AG09309 (cell line): ENCODE measurements at places on chromosomes 4 and X.

GRCh38 chr4:952881-953573, 20.3 kb downstream of the DGKQ start:
- DNase-seq = no peak

DNA sequence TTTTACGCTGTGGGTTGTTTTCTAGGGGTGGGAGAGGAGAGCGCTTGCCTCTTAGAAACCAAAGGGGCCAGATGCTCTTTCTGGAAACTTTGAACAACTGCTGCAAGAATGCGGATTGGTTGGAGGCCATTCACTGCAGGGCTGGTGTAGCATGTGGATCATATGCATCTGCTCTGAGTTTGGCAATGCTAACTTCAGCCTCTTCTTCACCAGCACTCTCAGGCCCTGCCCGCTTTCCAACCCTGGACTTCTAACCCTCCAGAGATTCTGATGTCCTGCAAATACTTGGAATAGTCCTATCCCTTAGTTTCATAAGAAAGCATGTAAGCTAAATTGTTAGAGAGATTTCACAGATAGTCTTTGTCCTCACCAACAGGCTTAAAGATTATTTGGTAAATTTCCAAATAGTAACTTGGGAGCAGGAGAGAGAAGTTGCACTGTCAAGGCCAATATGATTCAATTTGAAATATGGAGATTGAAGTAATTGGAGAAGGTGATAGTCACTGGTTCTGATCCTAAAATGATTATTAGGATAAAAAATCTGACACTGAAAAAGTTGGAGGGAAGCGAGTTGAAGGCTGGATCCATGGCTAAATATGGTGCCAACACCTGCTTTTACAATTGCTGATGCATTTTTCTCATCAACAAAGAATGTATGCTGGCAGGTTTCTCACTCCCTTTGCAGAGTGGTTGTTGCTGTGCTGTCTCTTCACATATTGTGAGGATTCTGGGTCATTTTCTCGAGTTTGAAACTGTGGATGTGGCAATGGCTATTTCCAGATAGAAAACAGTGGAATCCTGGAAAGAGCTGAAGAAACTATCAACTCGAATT, 210.4 kb downstream of the PTTG2 start:
- DNase-seq = no peak

- no peak for DNase-seq
Measured at GRCh38 chrX:101062176-101062575, 10.3 kb upstream of the TRMT2B start.

GRCh38 chrX:68232206-68232605, 201.1 kb downstream of the OPHN1 start:
- DNase-seq = no peak

GRCh38 chr4:41423117-41423516, 114.8 kb upstream of the LIMCH1 start:
- DNase-seq = no peak

- peak; percentile 37 for DNase-seq
Measured at GRCh38 chr4:183142571-183143550, 43.8 kb downstream of the WWC2 start.

DNA sequence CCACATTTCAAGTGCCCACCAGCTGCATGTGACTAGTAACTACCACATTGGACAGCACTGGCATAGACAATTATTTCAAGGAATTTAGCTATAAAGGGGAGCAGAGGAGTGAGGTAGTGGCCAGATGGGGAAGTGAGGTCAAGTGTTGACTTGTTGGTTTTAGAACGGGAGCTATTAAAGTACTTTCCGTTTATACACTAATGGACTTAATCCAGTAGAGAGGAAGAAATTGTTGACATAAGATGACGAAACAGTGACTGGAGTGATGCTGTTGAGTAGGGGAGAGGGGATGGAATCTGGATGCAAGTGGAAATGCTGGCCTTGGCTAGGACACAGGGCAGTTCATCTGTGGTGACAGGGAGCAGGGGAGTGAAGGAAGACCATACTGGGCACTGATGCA, 154.4 kb downstream of the AMMECR1 start:
- DNase-seq = no peak

DNA sequence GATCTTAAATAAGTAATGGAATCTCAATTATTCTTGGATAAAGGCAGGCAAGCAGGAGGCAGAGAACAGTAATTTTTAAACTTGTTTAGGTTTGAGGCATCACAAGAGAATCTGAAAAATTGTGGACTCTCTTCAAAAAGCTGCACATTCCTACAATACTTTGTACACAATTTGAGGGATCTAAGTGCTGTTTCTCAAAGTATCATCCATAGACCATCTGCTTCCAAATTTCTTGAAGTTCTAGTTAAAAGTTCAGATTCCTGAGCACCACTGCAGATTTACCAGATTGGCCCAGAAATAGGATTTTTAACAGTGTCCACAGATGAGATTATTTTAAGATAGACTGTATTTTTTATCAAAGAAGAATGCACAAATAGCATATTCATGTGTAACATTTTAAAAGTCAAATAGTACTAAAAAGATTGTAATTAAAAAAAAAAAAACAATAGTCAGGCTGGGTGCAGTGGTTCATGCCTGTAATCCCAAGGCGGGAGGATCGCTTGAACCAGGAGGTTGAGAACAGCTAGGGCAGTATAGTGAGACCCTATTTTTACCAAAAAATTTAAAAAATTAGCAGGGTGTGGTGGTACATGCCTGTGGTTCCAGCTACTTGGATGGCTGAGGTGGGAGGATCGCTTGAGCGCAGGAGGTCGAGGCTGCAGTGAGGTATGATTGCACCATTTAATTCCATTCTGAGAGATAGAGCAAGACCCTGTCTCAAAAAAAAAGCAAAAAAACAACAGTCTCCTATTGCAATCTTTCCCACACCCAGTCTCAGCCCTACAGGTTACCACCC, 14.2 kb upstream of the FNIP2 start:
- peak; percentile 71 for DNase-seq

DNA sequence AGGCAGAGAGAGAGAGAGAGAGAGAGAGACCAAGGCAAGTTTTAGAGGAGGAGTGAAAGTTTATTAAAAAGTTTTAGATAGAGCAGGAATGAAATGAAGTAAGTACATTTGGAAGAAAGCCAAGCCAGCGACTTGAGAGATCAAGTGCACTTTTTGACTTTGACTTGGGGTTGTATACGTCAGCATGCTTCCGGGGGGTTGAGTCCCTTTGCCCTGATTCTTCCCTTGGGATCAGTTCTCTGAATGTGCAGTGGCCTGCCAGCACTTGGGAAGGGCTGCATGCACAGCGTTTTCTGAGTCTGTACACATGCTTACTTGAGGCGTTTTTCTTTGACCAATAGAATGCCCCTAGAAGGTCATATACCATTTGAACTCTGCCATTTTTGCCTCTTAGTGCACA, 400.5 kb downstream of the PDGFC start:
- no peak for DNase-seq

DNA sequence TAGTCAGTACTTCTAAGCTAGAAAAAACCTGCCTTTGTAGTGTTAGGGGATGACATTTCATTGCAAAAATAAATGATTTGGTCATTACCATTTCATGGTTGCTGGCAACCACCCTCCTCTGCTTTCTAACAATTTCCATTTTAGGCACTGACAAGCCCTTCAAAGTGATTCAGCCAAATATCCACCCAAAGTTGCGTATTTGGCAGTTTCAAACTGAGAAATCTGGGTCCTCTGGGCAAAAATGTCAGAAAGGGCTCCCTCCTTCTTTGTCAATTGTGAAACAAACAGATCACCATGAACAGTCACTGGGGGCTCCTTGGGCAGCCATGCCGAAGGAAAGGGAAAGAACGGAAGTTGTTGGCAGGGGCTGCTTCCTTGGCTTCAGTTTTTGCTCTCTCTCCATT, 33.0 kb downstream of the PLAC1 start:
- DNase-seq = no peak

DNA sequence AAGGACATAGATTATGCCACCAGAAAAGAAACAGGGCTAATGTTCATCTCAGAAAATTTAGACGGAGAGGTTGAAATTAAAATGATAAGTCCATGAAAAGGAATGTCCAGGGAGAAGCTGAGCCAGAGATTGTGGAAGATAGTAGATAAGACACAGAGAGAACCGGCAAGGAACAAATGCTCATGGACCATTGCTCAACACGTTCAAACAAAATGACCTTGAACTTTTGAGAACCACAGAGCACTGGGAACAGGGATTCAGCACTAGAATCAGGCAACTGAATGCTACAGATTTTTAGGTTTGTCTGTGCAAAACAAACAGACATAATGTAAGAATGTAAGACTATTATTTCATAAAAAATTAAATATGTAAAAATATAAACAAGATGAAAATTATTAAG, 206.3 kb downstream of the PDGFC start:
- no peak for DNase-seq

- no peak for DNase-seq
Measured at GRCh38 chrX:5852941-5853340, 375.7 kb downstream of the NLGN4X start.

GRCh38 chr4:53932796-53933610, 131.4 kb downstream of the CHIC2 start:
- peak; percentile 83 for DNase-seq

DNA sequence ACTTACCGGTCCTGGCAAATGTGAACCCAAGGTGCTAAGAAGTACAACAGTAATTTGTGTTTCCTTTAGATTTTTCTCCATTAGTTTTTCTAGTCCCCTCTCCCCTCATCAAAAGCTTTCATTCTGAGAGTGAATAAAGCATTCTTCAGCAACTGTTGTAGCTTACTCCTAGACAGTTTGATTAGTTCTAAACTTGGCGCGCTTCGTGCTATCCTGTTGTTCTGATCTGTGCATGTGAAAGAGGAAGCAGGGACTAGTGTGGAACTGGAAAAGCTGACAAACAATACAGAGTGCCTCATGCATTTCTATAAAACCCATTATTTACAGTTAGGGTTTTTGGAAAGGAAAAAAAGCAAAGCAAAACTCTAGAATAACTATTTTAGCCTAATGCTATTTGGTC, 556.9 kb upstream of the SLIT2 start:
- no peak for DNase-seq

GRCh38 chr4:5204781-5205180, 153.5 kb downstream of the STK32B start:
- DNase-seq = no peak

- DNase-seq = no peak
Measured at GRCh38 chrX:135591871-135592270, 71.4 kb downstream of the INTS6L start.

DNA sequence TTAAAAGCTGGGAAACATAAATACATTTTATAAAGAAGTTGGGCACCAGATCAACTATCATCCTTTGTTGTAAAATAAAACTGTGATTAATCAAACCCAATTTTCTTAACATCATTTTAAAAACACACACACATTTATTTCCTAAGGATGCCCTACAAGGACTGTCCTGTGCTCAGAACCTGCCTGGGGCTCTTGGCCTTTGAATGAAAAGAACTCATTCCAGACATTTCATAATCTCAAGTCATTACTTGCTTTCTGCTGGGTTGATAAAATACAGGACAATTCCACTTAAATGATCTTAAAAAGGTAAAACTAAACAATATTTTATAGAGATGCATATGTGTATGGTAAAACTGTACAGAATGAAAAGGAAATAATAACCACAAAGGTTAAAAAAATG, 2.8 kb downstream of the SH3D19 start:
- DNase-seq = no peak
